ENCODE measurements at places on chromosomes 12 and 14.

GRCh38 chr14:58177125-58177524 lies 22.8 kb upstream of the ACTR10 start:
- no peak for DNase-seq

DNA sequence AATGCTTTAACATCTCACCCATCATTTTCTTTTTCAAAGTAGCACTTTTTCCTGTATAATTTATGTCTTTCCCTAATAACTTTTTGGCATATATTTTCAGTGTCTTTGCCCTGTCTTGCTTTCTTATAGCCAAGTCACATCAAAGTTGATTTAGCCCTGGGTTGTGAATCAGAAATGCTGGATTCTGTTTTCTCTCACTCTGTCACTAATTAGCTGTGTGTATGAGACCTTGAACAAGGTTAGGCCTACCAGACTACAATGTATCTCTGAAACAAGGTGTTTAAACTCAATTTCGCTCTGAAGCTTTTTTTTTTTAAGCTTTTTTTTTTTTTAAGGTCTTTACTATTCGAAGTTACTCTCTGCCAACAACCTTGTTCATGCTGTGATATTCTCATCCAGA lies 25.7 kb downstream of the CNOT2 start:
- DNase-seq: no peak

DNA sequence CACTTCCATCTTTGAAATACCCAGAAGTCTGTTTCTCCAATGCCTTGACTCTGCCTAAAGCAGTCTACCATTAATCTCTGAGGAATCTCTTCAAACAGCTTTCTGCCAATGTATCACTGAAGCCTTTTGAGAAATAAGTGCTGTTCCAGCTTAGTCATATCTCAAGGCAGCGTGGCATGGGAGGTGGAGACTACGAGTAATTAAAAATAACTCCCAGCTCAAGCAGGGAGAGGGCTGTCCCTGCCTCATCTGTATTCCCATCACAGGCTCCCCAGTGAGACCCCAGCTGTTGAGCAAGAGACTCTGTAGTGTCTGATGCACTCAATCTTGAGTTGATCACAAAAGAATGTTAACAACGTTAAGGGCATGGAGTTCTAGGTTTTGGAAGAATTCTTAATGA lies 700.6 kb downstream of the DIO2 start:
- DNase-seq: no peak

- DNase-seq: no peak
These were observed 19.1 kb upstream of the SLC17A8 start for GRCh38 chr12:100337727-100338126.

DNA sequence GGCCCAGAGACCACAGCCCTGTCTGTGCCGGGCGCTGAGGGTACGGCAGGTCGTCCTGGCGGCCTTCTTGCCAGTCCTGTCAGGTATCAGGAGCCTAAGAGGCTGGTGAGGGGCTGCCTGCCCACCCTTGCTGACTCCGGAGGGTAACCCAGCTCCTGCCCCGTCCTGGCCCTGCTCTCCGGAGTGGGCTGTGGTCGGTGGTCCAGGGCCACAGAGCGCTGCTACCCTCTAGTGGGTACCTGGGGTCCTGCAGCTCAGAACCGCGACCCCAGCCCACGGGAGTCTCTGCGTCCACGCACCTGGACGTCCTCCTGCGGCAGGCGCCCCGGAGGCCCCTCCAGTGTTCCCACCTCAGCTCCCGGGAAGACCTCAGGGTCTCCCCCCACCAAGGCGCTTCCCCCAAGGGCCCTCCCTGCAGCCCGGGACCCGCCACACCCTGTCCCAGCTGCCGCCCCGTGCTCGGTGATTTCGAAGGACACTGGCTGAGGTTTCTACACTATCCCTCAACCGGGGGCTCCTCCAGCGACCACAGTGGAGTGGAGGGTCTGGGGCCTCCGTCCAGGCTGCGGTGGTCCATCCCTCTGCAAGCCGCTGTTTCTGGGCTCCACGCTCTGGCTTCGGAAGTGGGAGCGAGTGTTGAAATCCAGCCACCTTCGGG lies 75.9 kb upstream of the FBRSL1 start:
- DNase-seq: no peak

Measured in AML-193 (cell line).